ENCODE measurements at places on chromosomes 11 and 22. TPM values are rescaled to one million over a fixed set of nuclear protein-coding genes. Genes with fewer than 3 reads are reported as not detected.

FAM180B gene
- 0.16 TPM for total RNA-seq

DNA sequence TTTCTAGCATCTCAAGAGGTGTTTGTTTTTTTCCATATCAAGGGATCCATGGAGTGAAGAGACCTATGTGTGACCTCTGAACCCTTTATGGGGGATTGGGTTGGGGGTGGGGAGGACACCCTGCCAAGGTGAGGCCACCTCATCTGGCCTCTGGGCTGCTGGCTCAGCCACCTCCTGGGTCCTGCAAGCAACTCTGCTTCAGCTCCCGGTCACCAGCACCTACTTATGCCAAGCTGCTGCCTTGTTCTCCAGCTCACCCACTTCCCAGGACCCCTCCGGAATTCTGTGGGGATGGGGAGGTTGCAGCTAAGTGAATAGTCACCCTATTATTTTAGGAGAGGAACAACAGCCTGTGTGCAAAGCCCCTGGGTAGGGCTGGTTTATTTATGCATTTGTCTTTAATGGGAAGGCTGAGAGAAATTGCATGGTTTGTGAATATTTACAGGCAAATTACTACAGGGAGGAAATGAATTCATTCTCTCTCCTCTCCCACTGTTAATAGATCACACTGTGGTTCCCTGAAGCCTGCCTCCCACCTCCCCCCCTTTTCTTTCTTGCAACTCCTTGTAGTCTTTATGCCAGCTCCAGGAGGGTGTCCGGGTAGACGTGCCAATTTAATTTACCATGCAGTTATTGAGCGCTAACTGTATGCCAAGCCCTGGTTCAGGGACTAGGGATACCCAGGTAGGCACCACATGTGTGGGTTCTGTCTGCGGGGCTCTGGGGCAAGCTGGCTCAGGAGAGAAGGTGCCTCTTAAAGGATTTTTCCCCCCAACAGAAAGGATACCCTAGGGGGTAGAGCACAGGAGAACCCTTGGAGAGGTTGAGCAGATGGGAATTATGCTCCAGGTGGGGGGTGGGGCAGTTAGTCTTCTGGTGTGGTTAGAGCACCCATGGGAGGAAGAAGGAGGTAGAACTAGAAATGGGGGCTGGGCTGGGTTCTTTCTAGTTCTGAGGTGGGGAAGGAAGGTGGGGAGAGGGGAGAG lies 50.7 kb downstream of the TSPAN18 start:
- H3K36me3 ChIP-seq: no peaks in the 10 kb centered on the region
- peaks cover 17% of the 10 kb centered on the region for H3K4me1 ChIP-seq
- peak; percentile 51 for DNase-seq
- H3K4me3 ChIP-seq: no peak overlapping the region

GRCh38 chr22:33715237-33715985 lies 204.9 kb downstream of the LARGE1 start:
- H3K36me3 ChIP-seq: no peaks in the 10 kb centered on the region
- no peak overlapping the region for H3K27ac ChIP-seq
- H3K4me1 ChIP-seq: no peaks in the 10 kb centered on the region
- H3K4me3 ChIP-seq: no peak overlapping the region
- no peak for DNase-seq

GRCh38 chr11:83174008-83174407 lies 17.1 kb downstream of the PCF11 start:
- DNase-seq: no peak
- H3K4me3 ChIP-seq: no peak overlapping the region
- H3K4me1 ChIP-seq: no peaks in the 10 kb centered on the region
- H3K27me3 ChIP-seq: no peaks in the 10 kb centered on the region
- H3K36me3 ChIP-seq: peaks cover 89% of the 10 kb centered on the region
- H3K27ac ChIP-seq: no peak overlapping the region

GRCh38 chr11:33658195-33658900 lies 42.3 kb downstream of the C11orf91 start:
- no peaks in the 10 kb centered on the region for H3K36me3 ChIP-seq
- H3K4me3 ChIP-seq: no peak overlapping the region
- no peaks in the 10 kb centered on the region for H3K4me1 ChIP-seq
- H3K27ac ChIP-seq: no peak overlapping the region
- H3K27me3 ChIP-seq: no peaks in the 10 kb centered on the region
- DNase-seq: peak; percentile 68
